ENCODE measurements at places on chromosomes 7 and 10. TPM values are rescaled to one million over a fixed set of nuclear protein-coding genes. Genes with fewer than 3 reads are reported as not detected.

DNA sequence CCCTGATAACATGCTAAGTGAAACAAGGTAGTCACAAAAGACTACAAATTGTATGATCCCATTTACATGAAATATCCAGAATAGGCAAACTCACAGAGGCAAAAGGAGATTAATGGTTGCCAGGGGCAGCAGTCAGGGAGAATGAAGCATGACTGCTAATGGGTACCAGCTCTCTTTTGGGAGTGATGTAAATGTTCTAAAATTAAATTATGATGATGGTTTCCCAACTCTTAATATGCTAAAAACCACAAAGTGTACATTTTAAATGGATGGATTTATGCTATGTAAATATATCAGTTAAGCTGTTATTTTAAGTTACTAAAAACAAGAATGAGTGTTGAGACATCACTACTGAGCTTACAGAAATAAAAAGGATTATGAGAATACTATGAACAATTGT lies 12.6 kb downstream of the CYP51A1 start:
- no peak for DNase-seq

DNA sequence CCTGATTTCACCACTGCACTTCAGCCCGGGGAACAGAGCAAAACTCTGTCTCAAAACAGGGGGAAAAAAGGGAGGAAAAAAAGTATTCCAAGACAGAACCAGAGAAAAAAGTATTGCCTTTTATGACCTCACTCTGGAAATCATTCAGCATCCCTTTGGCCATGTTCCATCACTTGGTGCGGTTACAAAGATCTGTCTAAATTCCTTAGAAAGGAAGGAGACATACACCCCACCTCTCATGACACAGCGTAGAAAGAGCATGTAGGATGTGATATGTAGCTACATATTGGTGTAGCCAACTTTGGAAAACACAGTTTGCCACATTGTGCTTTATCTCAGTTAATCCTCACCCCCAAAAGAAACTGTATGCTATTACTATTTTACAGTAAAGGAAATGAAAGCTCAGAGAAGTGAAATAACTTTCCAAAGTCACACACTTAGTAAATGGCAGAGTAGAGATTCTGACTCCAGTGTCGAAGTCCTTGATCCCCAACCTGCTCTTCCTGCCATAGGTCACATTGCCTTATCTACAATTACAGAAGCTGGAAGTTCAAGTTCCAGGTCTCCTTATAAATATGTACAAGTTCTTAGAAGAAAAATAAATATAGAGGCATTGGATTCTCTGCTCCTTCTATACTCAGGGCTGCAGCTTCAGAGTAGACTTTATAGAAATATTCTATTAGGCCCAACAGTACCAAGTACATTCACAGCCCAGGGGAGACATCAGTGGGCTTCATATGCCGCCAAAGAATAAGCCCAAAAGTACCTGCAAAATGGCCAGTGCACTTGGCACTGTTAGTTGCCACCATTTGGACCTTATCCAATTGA lies 91.6 kb upstream of the KMT2E start:
- DNase-seq: no peak

- no peak for DNase-seq
Observed at GRCh38 chr10:17235136-17235535, 7.1 kb downstream of the VIM start.

- no peak for DNase-seq
Observed at GRCh38 chr10:60352105-60352504, 37.6 kb downstream of the ANK3 start.

GRCh38 chr10:74913377-74913979 lies 87.1 kb downstream of the KAT6B start:
- no peak for DNase-seq

GRCh38 chr7:138608275-138608674 lies 92.9 kb downstream of the SVOPL start:
- DNase-seq: no peak

- DNase-seq: no peak
Observed at GRCh38 chr10:132264966-132265889, 42.5 kb downstream of the STK32C start.

- DNase-seq: no peak
Observed at GRCh38 chr10:62759599-62760175, 44.8 kb upstream of the ADO start.

- peak; percentile 22 for DNase-seq
Observed at GRCh38 chr7:87875151-87876039, 765 bp downstream of the SLC25A40 start.

DNA sequence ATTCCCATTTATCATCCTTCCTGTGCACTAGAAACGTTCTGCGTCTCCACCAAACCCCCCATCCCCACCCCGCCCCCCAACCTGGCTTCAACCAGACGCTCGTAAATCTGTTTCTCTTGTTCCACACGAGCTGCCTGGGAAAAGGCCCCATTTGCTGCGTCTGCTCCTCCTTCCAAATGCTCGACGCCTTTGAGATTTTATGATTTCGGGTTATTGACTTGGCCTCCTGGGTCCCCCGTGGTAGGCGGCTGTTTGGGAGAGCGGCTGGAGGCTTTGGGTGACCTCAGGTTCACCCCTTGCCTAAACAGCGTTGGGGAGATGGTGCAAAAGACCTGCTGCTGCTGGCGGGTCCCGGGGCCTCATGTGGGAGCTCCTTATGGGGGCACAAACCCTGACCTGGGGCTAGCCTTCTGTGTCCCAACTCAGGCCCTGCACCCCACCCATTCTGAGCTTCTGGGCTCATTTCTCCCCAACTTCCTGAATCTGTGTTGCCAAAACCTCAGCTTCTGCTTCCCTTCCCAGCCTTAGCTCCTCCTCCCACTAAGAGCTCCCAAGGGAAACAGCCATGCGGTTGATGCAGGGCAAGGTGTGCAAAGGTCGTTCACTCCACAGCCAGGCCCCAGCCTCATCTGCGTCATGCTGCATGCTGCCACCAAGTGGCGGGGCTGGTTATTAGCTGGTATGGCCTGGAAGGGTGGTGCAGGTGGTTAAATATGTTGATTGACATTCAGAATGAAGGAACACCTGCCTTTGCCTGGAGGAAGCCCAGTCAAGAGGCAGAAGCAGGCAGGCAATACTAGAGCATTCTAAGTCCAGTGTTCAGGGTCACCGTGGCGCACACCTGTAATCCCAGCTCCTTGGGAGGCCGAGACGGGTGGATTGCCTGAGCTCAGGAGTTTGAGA lies 49.1 kb upstream of the ELN start:
- DNase-seq: peak; percentile 30

DNA sequence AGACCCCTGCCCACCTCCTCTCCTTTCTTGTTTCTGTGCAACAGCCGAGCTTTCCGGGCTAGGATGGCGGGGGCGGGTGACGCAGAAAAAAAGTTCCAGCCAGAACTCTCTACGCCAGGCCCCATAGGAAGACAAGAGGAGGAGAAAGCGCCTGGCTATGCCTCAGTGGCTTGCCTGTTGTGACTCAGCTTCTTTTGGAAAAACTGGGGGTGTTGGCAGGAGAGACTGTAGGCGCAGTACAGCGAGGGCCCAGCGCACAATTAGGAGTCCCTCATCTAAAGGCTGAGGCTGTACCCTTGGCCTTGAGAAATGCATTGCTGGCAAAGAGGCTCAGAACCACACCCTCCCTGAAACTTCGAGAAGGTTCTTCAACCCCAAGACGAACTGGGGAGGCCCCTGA lies 28.0 kb upstream of the KPNA7 start:
- DNase-seq: no peak

- no peak for DNase-seq
Observed at GRCh38 chr10:129319934-129320333, 147.1 kb upstream of the MGMT start.

- DNase-seq: no peak
Observed at GRCh38 chr7:16874066-16874465, 7.7 kb downstream of the AGR3 start.

DNA sequence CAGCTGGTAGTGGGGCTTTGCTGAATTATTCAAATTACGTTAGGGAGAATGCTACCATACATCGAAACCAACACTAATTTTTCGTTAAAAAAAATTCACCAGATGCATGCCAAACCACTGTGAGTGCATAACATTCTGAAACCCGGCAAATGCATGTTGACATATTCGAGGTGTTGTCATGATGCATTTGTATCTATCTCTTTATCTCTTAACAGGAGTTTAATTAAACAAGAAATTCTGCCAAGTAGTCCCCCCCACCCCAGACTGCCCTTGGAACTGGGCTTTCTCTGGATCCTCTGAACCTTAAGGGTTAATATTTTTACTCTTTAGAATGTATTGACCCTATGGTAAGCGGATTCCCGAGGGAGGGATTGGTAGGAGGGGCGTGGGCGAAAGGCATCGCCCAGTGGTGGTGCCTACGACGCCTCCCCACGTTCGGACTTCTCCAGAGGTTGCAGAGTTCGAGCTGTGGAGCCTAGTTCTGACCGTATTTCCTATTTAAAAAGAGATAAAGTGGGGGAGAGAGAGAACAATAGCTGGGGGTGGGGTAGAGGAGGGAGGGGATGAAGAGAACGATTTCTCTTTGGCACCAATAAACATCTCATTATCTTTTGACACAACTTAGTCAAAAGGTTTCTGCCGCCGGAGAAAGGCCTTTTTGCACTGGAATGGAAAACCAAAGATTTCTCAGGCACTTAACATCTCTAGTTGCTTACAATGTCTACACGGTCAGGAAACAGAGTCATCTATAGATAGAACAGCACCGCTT lies 7.2 kb downstream of the DLX6 start:
- no peak for DNase-seq

- DNase-seq: no peak
Observed at GRCh38 chr7:69878591-69878990, 280.3 kb downstream of the AUTS2 start.

- no peak for DNase-seq
Observed at GRCh38 chr10:36542493-36542892, 582.9 kb upstream of the ANKRD30A start.

GRCh38 chr7:133571076-133571475 lies 318.2 kb downstream of the EXOC4 start:
- DNase-seq: no peak

DNA sequence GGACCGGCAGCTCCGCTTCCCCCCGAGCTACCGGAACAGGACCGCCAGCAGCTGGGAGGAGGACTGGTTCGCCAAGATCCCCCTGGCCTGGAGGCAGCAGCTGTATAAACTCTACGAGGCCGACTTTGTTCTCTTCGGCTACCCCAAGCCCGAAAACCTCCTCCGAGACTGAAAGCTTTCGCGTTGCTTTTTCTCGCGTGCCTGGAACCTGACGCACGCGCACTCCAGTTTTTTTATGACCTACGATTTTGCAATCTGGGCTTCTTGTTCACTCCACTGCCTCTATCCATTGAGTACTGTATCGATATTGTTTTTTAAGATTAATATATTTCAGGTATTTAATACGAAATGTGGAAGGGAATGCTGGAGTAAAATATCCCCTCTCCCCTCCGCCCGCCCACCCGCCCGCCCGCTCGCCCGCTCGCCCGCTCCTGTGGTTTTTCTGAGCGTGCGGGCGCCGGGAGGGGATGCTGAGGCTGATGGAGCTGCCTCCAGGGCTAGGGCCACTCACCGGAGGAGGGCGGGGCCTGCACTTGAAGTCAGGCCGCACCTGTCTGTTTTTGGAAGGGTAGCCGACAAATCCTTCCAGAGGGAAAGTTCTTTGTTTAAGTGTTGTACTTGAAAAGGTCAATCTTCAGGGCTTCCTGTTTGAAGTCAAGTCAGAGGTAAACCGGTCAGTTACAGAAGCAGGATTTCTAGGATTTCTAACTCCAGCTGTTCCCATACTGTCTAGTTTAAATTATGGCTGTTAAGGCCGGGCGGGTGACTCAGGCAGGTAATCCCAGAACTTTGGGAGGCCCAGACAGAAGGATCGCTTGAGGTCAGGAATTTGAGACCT lies 30.5 kb downstream of the CHST12 start:
- no peak for DNase-seq

DNA sequence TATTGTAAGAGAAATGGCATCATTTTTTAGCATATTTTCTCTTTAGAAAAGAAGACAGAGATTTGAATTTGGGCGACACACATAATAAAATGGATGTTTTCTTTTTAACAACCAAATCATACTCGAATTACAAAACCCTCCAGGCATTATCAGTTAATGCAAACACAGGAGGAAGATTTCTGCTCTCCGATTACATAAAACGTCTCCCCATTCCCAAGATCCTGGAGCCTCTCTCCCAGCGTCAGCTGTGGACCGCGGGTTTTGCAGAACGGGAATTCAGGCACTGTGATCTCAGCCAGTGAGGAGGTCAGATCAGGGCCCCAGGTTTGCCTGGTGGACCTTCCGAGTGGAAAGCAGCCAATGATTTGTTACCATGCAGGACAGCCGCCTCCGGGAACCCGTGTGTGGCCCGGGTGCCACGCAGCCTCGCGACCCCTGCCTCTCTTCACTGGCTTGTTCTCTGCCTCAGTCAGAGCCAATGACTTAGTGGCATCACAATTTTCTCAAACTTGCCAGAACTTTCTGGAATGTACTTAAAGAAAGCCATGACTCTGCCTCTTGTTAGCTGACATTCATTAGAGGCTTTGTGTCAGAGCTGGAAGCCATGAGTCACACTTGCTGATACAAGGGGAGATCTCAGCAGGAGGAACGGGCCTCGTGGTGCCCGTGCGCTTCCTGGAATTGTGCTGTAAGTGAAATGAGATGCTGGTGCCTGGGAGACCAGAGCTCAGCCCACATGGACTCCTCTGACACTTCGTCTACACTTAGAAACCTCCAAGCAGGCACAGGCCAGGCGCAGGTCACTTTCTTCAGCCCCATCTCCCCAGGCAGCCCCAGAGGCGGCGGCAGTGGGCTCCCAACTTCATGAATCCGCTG lies 246.1 kb downstream of the KLF6 start:
- no peak for DNase-seq

DNA sequence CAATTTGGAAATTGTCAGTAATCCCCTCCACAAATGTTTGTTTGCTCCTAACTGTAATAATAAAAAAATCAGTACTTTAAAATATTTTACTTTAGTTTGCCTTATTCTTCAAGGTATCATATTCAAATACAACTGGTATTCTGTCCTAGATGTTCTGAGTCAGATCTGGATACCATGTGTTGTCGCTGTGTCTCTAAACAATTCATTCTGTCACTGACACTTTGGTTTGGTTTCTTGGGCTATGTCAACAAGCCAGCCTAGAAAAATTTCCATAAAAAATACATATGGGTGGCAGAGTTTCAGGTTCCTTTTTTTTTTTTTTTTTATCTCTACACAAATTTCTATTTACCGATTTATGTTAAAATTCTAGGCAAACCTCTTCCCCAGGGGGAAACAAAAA lies 33.2 kb upstream of the SEMA3D start:
- DNase-seq: no peak

- peak; percentile 59 for DNase-seq
Observed at GRCh38 chr10:30534465-30535144, 94.9 kb downstream of the LYZL2 start.

- no peak for DNase-seq
Observed at GRCh38 chr7:25424113-25424512, 195.8 kb upstream of the NPVF start.

The GRID1 gene
- not detected for total RNA-seq

The GSAP gene
- 1.7 TPM for total RNA-seq

The LIPK gene
- total RNA-seq: not detected

The AGBL3 gene
- total RNA-seq: 3.6 TPM

The CALML5 gene
- total RNA-seq: not detected

The LIPJ gene
- total RNA-seq: not detected

The DOCK1 gene
- total RNA-seq: 0.95 TPM

The SMO gene
- 1.9 TPM for total RNA-seq

The INA gene
- 0.38 TPM for total RNA-seq

The ICA1 gene
- total RNA-seq: 0.62 TPM
